ENCODE measurements at places on chromosomes 12 and 14. TPM values are rescaled to one million over a fixed set of nuclear protein-coding genes. Genes with fewer than 3 reads are reported as not detected.

KCNJ8 gene
- 44.2 TPM for total RNA-seq

RITA1 gene
- 13.8 TPM for total RNA-seq

KRT75 gene
- not detected for total RNA-seq

CCDC177 gene
- total RNA-seq: not detected

CLEC9A gene
- 0.14 TPM for total RNA-seq

C1R gene
- 211 TPM for total RNA-seq

OR11H6 gene
- total RNA-seq: not detected

SERPINA3 gene
- 2,087 TPM for total RNA-seq

C12orf43 gene
- total RNA-seq: 6.8 TPM
